ENCODE measurements at places on chromosomes 2 and 18.

DNA sequence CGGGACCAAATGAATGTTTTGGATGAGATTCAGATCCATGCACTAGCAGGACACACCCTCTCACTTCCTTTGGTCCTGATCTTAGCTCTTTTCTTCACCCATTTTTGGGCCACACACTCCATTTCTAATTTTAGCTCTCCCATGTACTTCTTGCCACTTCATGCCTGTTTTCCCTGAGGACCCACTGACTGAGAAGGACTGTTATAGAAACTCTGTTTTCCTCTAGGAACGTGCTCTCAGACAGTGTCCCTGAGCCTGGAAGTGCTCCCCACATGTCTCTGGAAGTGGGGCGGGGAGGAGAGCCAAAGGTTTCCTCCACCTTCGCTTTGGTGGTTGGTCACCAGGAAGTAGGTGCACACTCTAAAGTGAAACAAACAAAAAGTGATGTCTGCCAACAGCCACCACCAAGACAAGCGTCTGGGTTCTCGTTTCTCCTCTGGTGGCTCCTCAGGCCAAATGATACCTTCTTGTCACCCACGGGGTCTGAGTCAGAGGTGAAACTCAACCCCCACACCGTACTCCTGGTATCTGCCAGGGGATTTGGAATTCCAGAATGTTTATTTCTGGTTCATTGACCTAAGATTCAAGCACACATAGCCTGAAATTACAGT lies 74.7 kb downstream of the MERTK start:
- no peak for DNase-seq

- DNase-seq = no peak
These were observed 240.3 kb downstream of the VAPA start for GRCh38 chr18:10153924-10154752.

GRCh38 chr18:10316778-10317177 lies 137.7 kb upstream of the APCDD1 start:
- DNase-seq = no peak

GRCh38 chr2:217672472-217672871 lies 330.3 kb downstream of the TNS1 start:
- DNase-seq = no peak

- DNase-seq = no peak
These were observed 304.7 kb upstream of the TMEFF2 start for GRCh38 chr2:192499476-192499875.

DNA sequence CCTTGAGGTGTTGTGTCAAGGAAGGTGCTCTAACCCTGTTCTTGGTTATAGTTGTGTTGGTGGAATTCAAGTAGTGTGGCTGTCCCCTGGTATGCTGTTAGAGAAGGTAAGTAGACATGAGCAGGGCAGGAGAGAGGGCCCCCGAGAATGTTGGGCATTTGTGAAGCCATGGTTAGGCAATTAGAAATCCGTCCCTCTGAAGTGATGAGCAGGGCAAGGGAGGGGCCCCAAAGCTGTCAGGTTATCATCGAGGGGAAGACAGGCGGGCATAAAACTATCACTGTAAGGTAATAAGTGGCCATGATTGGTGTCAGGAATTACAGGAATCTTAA lies 5.2 kb downstream of the XRCC5 start:
- no peak for DNase-seq

- no peak for DNase-seq
These were observed 184.0 kb downstream of the CELF4 start for GRCh38 chr18:37381554-37381953.

GRCh38 chr2:10089565-10090190 lies 9.5 kb upstream of the CYS1 start:
- DNase-seq = no peak

- peak; percentile 13 for DNase-seq
These were observed 78.4 kb downstream of the SETBP1 start for GRCh38 chr18:44758861-44759631.

GRCh38 chr2:228417526-228417925 lies 236.0 kb upstream of the SPHKAP start:
- no peak for DNase-seq

GRCh38 chr18:38067821-38068220 lies 502.2 kb upstream of the CELF4 start:
- DNase-seq = no peak

- no peak for DNase-seq
These were observed 89.7 kb upstream of the YWHAQ start for GRCh38 chr2:9720352-9721093.

GRCh38 chr2:209113026-209113425 lies 310.8 kb upstream of the MAP2 start:
- no peak for DNase-seq

DNA sequence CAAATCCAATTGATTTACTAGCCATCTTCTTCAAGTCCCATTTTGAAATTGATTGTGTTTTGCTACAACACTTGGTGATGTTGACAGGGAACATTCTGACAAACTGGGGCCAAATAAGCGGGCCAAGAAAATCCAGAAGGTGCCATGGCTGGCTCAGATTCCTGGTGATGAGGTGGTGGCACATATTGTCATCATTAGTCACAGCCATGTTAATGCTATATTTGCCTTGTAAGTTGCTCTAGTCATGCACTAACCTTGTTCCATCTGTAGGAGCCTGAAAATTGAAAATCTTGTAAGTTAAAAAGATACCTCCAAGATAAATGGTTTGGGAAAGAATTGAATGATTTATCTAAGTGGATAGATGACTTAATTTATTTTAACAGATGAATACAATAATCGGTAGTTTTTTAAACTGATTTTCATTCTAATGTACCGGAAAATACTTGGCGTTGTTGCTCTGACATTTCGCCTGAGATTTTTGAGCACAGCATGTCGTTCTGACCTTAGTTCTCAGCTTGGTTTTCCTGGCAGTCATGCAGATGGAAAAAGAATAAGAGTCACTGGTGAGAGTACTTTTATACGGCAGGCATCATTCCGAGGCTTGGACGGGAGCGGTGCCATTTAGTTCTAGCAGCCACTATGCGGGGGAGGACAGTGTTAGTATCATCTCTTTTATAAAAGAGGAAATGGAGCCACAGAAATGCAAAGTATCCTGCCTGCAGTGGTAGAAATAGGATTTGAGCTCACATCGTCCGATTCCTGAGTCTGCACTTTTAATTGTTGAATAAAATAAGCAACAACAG lies 133.9 kb downstream of the ZNF532 start:
- DNase-seq = no peak

DNA sequence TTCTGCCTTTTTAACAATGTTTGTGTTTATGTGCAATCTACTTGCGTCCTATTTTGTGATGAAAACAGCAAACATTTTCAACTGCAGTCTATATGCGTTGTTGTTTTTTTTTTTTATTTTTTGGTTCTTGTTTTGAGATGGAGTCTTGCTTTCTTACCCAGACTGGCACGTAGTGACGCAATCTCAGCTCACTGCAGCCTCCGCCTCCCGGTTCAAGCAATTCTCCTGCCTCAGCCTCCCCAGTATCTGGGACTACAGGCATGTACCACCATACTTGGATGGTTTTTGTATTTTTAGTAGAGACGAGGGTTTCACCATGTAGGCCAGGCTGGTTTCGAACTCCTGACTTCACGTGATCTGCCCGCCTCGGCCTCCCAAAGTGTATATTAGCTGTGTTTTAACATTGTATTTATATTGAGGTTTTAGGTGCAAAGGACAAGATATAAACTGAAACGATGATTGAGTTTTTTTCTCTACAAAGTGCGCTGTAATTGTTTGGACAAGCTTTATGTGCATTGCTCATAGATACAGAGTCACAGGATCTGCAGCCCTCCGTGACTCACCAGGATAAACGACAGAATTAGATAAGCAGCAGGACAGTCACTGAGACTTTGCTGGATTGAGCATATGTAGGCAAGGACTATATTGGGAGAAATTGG lies 17.4 kb downstream of the CDH7 start:
- no peak for DNase-seq

- DNase-seq = no peak
These were observed 300.9 kb upstream of the SLC8A1 start for GRCh38 chr2:40752796-40753195.

DNA sequence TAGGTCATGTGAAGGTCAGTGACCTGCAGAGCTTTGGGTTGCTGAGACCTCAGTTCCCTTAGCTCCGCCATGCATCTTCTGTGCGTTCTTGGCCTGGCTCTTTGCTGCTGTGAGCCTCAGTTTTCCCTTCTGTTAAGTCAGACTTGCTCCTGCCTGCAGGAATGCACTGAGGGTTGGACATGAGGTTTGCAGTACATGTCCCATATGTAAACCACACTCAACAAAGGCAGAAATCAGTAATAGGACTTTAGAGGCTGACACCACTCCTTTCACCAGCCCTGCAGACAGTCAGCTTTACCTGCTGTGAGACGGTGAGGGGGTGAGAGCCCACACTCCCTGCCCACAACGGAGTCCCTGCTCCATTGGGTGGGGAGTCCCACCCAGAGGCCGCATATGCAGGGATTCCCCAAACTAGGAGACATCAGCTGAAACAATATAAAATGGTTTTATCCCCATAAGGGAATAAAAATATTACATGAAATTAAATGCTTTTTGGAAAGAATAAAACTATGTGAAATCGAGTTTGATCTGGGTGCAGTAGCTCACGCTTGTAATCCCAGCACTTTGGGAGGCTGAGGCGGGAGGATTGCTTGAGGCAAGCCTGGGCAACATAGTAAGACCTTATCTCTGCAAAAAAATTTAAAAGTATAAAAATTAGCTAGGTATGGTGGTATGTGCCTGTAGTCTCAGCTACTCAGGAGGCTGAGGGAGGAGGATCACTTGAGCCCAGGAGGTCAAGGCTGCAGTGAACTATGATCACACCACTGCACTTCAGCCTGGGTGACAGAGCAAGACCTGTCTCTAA lies 55.1 kb downstream of the MYO7B start:
- DNase-seq = no peak

GRCh38 chr2:237720957-237721356 lies 77.6 kb upstream of the RBM44 start:
- no peak for DNase-seq

DNA sequence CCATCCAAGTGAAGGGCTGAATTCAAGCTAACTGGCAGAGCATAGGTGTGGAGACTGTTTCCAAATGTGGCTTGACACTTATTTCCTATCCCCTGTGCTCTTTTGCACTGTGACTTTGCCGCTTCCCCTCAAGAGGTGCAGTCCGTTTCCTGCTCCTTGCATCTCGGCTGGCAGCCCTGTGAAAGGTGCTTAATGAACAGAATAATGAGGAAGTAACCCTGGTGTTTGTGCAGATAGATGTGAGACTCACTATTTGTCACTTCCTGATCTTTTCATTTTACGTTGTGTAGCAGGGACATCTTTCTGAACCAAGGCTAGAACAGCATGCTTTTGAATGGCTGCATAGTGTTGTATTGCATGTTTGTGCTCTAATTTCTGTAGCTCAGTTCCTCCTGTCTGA lies 60.8 kb downstream of the CEP192 start:
- DNase-seq = no peak

- DNase-seq = no peak
These were observed 2.3 kb downstream of the MSL3B start for GRCh38 chr2:233865838-233866237.

- DNase-seq = peak; percentile 2
These were observed 177.0 kb downstream of the CTIF start for GRCh38 chr18:48715711-48716361.

DNA sequence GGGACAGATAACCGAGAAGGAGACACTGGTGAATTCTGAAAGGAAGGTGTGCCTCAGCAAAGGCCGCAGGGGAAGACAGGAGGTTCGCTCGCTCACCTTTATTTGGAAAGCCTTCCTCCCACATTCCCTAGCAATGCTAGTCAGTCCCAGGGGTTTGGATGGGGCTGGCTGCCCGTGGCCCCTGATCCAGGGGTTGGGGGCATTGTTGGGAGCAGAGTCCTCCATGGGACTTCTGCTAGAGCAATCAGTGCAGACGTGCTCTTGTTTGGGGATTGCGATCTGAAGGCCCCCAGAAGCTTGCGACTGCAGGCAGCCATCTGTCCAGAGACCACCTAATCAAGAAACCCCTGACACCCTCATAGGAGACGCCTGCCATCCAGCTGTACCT lies 6.0 kb upstream of the CYP27C1 start:
- no peak for DNase-seq

GRCh38 chr2:85920810-85921545 lies 32.2 kb upstream of the ST3GAL5 start:
- DNase-seq = no peak

DNA sequence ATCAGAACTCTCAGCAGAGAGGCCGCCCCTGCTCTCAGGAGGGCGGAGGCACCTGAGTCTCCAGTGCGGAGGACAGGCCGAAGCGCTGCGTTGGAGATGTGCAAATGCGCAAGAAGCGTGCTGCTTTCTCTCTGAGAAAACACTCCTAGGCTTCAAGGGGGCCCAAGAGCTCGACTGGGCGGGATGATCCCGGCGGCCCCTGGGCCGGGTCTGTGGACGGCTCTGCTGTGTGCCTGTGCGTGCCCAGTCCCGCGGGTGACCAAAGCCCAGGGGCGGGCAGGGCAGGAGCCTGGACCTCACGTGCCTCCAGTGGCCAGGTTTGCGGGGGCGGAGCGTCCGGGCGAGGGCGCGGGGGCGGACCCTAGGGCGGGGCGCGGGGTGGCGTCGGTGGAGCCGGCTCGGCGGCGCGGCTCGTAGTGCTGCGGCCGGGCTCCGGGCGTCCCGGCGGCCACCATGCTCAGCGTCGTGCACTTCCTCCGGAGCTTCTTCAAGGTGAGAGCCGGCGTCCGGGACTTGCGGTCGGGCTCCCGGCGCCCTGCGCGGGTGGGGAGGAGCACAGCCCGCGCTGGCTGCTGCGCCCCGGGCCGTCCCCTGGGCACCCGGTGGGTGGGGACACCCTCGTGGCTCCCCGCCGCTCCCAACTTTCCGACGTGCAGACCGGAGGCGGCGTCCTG lies at the start of gene ARHGEF4:
Gene ARHGEF4, plus strand, starts transcription at position 414 of the 674 bp plus-strand sequence. Its CDS starts 40 bp downstream, at position 454.
- no peak for DNase-seq

GRCh38 chr2:140027966-140028365 lies 1247.8 kb upstream of the NXPH2 start:
- DNase-seq = no peak

DNA sequence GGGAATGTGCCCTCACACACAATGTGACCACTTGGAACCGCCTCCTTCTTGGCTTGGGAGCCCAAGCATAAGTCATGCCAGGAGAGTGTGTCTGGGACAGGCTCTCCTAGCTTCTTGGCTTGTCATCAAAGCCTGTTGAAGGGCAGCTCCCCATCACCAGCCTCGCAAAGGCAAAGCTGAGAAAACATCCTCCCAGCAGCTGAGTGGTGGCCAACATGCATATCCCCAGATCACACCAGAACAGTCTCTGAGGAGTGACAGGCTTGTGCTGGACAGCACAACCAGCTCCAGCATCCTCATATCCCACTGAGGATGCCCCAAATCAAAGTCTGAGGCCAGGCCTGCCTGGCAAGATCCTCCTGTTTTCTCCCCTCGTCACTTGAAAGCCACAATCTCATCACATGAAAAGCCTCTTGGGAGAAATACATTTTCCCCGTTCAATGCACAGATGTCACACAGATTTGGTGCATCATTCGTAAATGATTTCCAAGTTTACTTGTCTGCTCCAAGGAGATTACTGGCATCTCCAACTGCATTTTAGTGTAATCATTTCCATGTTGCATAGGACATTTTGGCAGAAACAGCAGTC lies 269.3 kb downstream of the TTC32 start:
- DNase-seq = no peak

- no peak for DNase-seq
These were observed 69.2 kb downstream of the BOLA3 start for GRCh38 chr2:74078466-74078865.
